ENCODE measurements at places on chromosomes 4 and X.

GRCh38 chr4:85761803-85762528 is 287.0 kb downstream of the ARHGAP24 start:
- DNase-seq, result peak; percentile 44

GRCh38 chr4:168572002-168572401 is 75.2 kb downstream of the PALLD start:
- no peak for DNase-seq

DNA sequence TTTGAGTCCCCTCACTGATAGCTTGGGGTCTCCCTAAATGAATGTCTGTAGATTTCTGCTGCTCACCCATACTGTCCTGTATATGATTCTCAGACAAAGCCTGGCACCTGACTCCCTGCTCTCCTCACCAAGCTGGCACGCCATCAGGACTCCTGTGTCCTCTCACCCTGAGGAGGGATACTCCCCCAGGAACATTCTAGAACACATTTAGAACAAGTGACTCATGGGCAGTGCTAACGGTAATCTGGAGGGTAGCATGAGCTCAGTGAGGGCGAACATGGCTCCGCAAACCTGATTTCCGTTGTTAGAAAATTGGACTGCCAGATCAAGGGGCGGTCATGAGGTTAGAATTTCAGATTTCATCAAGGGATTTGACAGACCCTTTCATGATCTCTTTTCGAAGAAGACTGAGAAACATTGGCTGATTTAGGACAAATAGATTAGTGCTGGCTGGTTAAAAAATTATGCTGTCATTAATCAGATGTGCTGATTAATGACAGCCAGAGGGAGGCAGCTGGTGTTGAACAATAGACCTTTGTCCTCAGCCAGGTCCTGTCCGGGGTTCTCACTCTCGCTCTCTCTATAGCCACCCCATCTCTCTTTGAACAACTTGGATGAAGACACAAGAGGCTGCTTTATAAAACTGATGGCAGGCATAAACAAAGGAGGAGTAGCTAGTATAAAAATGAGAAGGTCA is 244.3 kb downstream of the PTTG2 start:
- DNase-seq, result peak; percentile 78

GRCh38 chrX:107522901-107523300 is 73.4 kb downstream of the FRMPD3 start:
- no peak for DNase-seq

GRCh38 chr4:54213761-54214160 is 15.3 kb upstream of the PDGFRA start:
- DNase-seq, result no peak

DNA sequence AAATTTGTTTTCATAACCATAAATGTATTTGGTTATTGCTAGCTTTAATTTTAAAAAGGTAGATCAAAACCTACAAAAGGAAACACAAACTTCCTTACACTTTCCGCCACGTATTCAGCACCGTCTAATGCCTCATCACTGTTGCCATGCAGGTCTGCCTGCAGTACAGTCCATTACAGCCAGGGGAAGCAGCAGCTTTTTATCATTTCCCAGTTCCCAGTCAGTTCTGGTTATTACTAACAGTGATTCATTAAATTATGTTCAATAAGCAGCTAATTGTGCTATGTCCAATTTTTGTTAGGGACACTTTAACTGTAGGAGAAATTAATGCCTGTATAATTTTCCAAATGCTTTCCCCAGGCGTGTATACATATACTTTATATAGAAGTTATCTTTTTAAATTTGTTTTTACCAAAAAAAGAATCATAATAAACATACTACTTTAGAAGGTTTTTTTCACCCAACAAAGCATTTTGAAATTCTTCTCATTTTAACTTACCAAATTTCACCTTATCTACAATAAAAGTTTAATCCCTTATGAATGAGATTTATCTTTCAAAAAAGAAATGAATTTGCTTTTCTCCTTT is 93.3 kb downstream of the ANXA3 start:
- no peak for DNase-seq

DNA sequence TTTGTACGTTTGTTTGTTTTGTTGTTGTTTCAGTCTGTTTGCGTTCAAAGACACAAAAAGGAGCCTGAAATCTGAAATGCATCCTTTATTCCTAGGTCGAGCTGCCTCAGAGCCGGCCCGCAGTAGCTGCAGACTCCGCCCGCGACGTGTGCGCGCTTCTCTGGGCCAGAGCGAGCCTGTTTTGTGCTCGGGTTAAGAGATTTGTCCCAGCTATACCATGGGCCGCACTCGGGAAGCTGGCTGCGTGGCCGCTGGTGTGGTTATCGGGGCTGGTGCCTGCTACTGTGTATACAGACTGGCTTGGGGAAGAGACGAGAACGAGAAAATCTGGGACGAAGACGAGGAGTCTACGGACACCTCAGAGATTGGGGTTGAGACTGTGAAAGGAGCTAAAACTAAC is 2.4 kb downstream of the ARMCX1 start:
- no peak for DNase-seq

DNA sequence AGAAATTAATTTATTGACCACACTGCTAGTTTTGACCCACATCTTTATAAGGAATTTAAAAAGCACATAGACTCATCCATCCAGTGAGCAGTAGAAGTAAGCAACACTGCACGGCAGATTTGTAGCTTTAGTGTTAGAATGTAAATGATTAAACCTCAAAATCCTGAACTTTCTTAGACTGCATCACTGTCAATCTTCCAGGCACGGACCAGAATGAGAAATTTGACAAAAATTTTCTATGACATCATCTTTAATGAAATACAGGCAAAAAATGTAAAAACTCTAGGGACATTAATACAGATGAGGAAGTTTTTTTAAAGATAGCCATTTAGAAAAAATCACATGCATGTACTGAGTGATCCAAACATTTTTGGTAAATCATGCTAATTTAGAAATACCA is 29.2 kb downstream of the NLGN4X start:
- DNase-seq, result no peak

DNA sequence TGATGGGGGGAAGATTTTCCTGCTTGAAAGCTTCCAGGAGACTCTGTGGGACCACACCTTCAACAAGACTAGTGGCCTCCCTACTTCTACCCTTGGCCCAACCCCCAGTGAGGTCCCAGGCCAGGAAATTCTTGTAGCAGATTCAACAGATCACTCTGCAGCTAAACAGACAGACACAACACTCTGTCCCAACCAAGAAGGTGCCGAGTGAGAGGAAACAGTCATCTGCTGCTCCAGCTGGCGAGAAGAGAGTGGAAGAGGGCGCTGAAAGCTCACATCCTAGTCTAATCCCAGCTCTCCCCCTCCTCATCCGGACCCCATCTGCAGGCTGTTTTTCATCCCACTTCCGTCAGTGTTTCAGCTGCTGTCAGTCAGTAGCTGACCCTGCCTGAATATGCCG is 63.4 kb downstream of the CHRDL1 start:
- DNase-seq, result no peak

GRCh38 chr4:144223661-144224060 is 83.1 kb upstream of the GYPA start:
- DNase-seq, result no peak

GRCh38 chr4:102429553-102429952 is 71.6 kb upstream of the NFKB1 start:
- DNase-seq, result no peak

- DNase-seq, result no peak
Measured at GRCh38 chr4:87410157-87410556, 12.2 kb upstream of the NUDT9 start.

DNA sequence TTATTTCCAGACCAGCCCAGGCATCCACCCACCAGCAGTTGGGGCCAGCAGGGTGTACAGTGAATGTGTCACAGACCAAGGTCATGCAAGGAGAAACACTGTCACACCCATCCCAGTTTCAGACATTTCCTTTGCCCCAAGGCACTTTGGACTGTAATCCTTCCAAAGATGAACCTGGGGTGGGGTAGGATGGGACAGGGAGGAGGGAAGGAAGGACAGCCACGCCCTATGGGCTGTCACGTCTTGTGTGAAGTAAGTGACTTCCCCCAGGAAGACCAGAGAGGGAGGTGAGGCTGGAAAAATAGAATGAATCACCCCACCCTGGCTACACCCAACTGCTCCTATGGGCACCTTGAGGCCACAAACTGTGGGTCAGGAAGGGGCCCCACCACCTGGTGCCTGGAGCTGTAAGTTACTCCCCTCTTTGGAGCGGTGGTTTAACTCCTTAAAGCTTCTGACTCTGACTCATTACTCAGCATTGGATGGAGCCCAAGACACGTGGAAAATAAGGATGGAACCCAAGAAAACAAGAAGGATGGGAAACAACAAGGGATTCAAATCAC is 349.9 kb upstream of the KLF3 start:
- no peak for DNase-seq

DNA sequence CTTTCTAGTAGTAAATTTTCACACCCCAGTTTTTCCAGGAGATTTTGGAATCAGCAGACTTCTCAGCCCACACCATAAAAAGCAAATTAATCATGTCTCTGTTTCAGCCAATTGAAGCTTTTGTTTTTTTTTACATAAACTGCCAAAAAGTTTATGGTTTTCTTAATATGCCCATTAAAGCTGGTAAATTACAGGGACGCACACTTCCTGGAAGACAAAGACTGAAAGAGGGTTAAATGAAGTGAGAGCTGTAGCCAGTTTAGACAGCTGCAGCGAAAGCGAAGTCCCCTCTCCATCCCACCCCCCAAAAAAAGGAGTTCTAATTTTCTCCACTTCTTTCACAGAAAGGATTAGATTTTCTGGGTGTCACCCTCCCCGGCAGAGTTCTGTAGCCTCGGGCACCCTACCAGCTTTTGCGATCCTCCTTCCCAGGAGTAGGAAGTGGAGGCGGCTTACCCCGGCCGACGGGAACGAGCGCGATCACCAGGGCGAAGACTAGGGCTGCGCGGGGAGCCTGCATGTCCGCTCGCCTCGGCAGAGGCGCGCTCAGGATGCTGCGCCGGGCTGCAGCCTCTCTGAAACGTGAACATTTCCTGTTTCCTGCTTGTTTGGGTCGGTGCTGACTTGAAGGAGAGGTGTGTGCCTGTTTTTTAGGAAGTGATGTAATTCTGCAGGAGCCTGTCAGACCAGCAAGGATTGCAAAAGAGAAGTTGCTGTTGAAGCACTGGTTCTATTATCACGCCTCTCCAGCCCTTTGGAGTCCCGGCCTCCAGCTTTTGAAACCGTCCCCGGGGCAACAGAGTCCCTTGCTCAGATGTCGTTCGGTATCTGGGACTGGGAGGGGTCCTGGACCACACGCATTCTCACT is at the start of gene TMEM154:
TMEM154 (minus strand) TSS at position 584 of the 868 bp plus-strand sequence; CDS start at position 520, 64 bp downstream.
- DNase-seq, result peak; percentile 13

DNA sequence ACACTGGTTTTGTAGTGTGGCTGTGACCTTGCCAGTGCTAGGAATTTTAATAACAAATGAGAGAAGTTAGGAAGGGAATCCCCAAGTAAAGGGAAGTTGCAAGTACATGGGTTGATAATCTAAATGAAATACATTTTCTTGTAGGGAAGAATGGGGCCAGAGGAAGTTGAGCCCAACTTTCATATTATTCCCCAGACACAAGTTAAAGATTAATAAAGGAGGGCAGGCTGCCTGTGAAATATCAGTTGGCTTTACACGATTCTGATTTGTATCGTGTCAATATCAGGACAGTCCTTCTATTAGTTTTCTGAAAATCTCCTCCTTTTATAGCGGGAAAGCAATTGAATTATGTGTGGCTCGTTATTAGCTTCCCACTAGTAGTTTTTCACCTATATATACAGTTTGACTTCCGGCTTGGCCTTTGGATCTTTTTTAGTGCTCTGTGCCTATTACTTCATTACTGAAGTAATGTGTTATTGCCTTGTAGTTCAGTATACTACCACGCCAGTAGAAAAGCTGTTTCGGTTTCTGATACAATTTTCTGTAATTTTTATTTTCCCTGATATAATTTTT is 1.7 kb downstream of the PDLIM5 start:
- peak; percentile 2 for DNase-seq

GRCh38 chrX:147953976-147954375 is 27.2 kb upstream of the FMR1NB start:
- DNase-seq, result no peak

DNA sequence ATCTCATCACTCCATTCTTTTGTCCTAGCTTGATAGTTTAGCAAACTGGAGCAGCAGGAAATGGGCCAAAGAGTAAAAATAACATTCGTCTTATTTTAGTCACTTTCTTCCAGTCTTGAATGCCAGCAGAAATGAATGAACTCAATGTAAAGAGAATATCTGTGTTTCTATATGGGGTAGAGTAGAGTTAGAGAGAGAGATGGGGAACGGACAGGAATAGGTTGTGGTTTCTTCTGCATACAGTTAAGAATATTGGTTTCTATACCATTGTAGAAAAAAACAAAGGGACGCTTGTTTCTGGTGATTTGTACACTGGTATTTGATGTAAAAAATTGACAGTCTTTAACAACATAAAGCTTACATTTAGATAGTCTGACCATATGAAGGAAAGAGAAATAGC is 8.9 kb downstream of the GPR174 start:
- DNase-seq, result no peak

DNA sequence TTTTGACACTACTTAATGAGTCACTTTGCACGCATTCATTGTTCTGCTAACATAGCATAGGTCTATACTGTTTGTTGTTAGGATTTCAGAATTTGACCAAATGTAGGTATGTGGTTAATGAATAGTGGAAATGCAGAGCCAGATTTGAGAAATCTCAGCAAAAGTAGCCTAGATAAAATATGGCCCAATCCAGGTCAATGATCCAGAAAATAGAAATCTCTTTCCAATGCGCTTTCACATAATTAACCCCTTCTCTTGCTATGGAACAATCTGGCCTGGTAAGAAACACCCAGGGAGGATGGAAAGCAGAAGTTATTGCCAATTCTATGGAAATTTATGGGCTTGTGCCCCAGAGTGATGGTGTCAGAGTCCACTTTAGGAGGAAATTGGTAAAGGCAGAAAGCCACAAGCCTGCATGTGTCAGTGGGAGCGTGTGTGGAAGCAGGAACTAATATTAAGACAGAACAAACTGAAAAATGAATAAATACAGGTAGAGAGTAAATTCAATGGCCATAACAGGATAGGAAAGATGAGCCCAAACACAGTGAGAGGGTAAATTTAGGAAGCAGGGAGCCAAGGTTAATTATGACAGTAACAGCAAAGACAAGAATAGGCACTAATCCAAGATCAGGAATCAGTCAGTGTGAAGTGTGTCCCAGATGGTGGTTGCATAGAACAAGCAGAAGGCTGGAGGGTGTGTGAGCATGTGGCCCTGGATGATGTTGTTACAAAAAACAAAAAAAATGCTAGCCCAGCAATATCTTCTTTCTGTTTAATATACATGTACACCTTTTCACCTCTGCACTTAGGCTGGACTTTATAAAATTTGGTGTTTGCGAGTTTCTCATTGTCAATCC is 102.9 kb downstream of the SYTL5 start:
- DNase-seq, result no peak

DNA sequence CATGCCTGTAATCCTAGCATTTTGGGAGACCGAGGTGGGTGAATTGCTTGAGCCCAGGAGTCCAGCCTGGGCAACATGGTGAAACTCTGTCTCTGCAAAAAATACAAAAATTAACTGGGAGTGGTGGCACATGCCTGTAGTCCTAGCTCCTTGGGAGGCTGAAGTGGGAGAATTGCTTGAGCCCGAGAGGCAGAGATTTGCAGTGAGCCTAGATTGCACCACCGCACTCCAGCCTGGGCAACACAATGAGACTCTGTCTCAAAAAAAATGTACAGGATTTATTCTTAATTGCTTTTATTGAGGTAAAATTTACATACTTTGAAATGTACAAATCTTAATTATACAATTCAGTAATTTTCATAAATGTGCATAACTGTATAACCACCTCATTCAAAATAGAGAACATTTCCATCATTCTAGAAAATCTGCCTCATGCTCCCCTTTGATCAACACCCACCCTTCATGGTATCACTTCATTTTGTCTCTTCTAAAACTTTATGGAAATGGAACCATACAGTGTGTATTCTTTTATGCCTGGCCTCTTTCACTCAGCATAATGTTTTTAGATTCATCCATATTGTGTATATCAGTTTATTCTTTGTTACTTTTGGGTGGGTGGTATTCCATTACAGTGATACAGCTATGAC is 39.1 kb downstream of the SNX25 start:
- DNase-seq, result no peak

All from putamen (tissue), 1 donor.